ENCODE measurements at places on chromosomes 12 and 14.

GRCh38 chr12:12539028-12539810 lies 23.4 kb downstream of the DUSP16 start:
- DNase-seq, result no peak

GRCh38 chr12:18567787-18568186 lies 170.0 kb downstream of the PLCZ1 start:
- no peak for DNase-seq

DNA sequence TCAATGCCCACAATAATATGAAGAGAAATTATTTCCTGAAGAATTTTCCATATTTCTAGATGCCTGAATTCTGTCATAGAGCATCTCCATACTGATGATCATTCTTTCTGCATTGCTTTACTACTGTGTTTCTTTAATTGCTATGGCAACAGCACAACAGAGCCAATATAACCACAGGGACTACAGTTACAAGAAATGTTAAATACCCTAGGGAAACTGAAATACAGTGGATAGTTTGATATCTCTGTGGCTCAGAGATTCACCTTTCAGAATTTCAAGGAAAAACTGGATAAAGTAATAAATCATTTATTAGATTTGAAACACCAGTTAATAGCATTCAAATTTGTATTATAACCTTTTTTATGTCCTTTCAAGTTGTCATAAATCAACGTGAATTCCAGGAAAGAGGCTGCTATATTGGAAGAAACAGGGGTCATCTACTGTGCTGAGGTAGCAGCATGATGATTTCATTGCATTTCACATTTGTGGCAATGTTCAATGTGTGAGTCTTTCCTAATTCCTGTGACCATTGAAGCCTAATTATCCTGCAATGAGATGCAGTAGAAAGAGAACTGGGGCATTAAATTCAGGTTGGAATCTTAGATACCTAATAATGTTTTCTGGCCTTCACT lies 267.1 kb downstream of the LRFN5 start:
- no peak for DNase-seq

DNA sequence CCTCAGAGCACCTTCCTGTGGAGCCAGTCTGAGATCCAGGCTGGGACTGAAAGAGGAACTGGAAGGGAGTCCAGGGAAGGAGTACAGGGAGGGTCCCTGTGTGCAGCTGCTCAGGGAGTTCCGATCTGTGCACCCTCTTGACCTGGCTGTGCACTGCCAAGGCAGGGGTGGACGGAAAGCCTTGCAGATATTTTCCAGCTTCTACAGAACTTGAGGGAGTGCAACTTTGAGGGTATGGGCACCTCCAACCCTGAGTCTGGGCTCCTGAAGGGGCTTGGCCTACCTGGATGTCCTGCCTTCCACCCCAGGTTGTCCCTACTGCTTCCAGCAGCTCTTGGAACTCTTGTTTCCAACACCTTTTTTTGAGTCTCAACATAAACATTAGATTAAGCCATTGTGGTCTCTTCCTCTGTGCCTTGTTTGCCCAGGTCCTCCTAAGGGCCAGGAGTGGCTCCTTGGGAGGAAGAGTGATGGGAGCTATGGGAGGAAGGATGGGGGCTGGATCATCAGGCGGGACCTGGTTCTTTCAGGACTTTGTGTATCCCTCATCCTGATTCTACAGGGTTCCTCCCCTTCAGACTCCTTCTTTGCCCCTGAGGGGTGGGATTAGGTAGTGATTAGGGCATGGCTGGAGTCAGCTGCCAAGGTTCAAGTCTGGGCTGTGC lies 3.5 kb downstream of the KRT7 start:
- no peak for DNase-seq

GRCh38 chr12:109804820-109805761 lies 28.1 kb downstream of the TRPV4 start:
- DNase-seq, result peak; percentile 56

GRCh38 chr14:65016471-65016870 lies 29.8 kb downstream of the FNTB start:
- no peak for DNase-seq

DNA sequence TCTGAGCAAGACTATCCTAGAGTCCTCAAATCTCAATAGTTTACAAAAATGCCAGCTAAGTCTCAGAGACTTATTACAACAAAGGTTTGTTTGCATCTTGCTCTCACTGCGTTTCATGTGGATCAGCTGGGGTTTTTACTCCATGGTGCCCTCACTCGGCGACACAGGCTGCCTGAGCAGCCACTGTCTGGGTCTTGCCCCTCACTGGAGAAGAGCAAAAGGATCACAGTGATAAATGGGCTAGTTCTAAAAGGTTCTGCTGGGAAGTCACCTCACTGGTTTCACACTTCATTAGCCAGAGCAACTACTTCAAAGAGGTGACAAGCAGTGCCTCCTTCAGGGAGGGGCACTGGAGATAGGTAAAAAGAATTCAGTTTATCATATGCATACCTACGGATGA lies 392.0 kb downstream of the RPL10L start:
- DNase-seq, result no peak

DNA sequence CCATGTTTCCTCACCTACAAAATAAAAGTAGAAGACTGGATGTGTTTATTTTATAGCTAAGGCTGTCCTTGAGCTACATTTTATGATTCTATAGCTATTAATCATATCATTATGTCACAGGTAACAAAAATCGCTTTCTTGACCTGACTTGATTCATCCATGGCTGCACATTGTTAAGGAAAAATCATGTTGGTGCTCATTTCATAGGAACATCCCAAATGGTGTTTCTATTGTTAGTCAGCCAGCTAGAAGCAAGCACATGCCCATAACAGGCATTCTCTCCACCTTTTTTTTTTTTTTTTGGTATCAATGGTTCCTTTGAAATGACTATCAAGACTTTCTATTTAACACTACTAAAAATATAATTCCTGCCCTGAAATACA lies 45.3 kb upstream of the PTHLH start:
- no peak for DNase-seq

- no peak for DNase-seq
Observed at GRCh38 chr14:95039259-95039992, 117.9 kb downstream of the DICER1 start.

GRCh38 chr14:44271637-44272036 lies 235.4 kb downstream of the FSCB start:
- DNase-seq, result no peak

DNA sequence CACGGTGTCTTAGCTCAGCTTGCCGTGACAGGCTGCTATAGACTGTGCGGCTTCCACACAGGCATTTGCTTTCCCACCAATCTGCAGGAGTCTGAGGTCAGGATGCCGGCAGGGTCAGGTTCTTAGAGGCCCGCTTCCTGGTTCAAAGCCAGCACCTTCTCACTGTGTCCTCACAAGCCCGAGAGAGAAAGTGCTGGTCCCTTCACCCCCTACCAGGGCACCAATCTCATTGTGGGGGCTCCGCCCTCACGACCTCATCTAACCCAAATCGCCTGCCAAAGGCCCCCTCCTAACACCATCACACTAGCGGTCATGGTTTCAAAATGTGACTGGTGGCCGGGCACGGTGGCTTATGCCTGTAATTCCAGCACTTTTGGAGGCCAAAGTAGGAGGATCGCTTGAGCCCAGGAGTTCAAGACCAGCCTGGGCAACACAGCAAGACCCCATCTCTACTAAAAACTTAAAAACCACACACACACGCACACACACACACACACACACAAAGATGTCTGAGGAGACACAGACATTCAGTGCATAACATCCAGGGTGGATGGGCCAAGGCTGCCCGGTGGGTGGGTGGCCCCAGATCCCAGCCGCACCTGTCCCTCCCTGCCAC lies 26.8 kb downstream of the MMP17 start:
- no peak for DNase-seq

DNA sequence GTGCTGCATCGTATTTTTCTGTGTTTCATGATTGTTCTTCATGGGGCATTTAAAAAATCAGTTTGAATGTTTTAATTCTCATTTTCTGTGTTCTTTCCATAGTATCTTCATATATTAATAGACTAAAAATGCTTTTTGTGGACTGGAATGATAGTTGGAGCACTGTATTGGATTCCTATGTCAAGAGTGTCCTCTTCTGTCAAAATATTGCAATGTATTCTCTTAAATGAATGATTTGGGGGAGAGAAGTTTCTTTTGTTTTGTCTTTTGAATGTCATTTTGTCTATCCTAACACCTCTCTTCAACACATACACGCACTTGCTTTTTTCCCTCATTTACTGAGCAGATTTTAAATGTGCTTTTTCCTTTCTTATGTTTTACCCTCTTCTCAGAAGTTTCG lies 4.7 kb upstream of the EIF2S3B start:
- DNase-seq, result no peak

GRCh38 chr14:75822522-75823141 lies 159.2 kb downstream of the TGFB3 start:
- no peak for DNase-seq

Data from stimulated activated CD4-positive, alpha-beta T cell treated with anti-CD3 and anti-CD28 coated beads, Interleukin-12 subunit alpha, Interleukin-12 subunit beta, amount 100 ng/mL, for 24 hours (primary cell).